Thoracic aorta (tissue), 2 donors: ENCODE measurements at places on chromosomes 4 and X.

DNA sequence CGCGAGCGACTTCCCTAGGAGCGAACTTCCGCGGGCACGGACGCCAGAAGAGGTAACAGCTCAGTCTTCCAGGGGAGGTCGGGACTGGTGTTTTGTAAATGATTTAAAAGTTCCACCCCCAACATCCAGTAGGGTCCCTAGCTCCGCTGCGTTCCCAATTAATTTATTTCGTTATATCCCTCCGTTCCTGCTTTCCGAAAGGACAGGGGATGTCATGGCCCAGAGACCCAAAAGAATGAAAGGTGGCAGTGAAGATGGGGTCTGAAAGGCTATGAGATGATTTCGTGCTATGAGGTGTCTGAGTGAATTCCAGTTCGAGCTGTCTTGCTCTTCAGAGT is 373 bp upstream of the SMIM43 start:
- DNase-seq, result no peak

DNA sequence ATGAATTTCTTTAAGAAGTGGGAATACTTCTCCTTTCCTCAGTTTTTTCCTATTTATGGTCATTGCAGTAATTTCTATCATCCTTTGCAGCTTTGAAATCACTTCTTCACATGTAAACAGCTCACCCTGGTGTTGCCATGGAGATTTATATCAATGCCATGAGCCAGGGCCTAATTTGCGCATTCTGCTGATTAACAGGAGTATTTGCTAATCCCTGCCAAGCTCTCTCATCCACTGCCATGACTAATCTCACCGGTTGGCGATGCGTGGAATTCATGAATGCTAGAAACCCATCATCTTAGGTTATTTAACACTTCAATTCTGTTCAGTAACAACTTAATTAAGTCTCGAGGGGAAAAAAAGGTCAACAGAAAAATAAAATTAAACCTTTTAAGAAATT is 11.8 kb upstream of the FGF13 start:
- DNase-seq, result no peak

DNA sequence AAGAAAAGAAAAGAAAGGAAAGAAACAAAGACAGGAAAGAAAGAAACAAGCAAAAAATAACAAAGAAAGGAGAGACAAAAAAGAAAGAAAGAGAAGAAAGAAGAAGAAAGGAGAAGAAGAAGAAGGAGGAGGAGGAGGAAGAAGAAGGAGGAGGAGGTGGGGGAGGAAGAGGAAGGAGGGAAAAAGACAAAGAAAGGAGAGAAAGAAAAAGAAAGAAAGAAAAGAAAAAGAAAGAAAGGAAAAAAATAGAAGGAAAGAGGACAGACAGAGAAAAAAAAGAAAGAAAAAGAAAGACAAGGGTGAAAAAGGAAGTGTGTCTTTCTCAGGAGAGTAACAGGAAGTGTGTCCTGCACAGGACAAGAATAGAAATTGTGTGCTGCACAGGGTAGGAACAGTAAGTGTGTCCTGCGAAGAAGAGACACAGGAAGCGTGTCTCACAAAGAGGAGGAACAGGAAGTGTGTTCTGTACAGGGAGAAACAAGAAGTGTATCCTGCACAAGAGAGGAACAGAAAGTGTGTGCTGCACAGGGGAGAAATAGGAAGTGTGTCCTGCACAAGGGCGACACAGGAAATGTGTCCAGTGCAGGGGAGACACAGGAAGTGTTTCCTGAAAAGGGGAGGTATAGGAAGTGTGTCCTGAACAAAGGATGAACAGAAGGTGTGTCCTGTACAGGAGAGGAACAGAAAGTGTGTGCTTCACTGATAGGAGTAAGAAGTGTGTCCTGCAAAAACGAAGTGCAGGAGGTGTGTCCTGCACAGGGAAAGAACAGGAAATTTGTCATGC is 101.2 kb downstream of the ARSF start:
- no peak for DNase-seq

DNA sequence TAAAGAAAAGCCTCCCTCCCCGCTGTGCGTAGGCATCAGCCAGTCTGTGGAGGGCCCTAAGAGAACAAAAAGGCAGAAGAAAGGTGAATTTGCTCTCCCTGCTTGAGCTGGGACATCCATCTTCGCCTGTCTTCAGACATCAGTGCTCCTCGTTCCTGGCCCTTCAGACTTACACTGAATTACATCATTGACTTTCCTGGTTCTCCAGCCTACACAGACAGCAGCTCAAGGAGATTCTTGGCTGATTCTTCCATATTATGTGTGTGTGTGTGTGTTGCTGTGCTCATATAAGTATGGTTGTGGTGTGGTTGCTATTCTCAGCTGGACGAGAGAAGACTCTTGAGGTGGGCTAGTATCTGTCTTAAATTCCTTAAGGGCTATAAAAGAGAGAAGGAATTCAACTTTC is 35.5 kb upstream of the CD99L2 start:
- DNase-seq, result no peak

DNA sequence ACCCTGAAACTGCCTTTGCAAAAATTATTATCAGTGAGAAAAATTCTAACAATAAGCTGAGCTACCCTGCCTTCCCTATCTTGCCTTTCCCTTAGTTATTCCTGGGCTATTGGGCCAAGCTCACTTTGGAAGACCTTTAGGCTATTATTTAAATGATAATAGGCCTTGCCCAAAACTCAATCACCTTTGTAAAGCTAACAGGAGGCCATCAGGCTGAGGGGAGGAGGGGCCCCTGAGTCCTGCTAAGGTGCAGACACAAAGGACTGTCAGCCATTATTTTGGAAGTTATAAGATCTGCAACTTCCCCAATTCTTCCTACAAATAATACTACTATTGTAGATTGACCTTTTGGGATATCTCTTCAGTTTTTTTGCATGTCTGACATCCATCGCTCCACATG is 278.8 kb upstream of the DIAPH2 start:
- DNase-seq, result no peak

DNA sequence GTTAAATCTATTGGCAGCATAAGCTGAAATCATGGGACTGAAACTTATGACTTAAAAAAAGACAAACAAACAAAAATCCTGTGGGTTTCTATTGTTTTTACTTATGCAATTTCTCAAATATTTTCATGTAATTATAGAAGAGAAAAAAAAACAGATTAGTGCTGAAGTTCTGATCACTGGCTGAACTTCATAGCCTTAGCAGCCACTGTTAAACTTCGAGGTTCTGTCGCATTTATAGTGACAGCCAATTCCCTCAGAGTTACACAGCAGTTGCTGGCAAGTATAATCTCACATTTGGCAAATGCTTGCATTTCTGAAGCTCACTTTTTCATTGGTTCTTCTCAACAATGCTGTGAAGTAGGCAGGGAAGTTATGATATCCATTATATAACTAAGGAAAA is 748.9 kb upstream of the MAGEB2 start:
- DNase-seq, result no peak

DNA sequence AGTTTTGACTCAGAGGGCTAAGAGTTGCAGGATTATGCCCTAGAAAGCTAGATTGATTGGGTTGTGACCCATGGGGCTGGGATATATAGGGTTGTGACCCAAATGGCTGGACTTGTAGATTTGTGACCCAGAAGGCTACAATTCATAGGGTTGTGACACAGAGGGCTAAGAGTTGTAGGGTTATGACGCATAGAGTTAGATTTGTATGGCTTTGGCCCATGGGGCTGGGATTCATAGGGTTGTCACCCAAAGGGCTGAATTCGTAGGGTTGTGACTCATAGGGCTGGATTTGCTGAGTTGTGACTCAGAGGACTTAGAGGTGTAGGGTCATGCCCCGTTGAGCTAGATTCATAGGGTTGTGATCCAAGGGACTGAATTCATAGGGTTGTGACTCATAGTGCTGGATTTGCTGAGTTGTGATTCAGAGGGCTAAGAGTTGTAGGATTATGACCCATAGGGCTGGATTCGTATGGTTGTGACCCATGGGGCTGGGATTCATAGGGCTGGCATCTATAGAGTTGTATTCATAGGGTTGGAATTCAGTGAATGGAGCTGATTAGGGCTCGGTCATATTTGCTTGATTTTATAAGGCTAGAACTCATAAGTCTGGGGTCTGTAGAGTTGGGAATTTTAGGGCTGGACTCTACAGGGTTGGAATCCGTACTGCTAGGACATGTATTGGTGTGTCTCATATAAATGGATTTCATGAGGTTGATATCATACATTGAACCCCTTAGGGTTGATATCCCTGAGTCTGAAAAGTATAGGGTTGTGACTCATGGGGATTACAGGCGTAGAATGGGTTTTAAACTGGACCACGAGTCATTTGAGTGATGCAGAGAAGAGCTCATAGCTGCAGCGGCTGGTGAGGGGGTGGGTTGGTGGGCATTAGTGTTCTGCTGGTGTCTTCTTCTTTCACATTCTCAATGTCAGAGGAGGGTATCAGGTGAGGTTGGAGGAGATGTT is 125.7 kb downstream of the CRLF2 start:
- no peak for DNase-seq

DNA sequence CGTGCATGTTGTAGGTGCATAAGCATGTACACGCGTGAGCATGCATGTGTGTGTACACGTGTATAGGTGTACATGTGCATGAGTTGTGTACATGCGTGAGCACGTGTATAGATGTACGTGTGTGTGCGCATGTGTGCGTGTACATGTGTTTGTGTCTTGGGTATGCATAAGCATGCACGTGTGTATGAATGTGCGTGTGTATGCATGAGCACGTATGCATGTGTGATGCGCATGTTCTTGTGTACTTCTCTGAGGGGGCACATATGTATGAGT is 9.0 kb downstream of the NAT8L start:
- no peak for DNase-seq

DNA sequence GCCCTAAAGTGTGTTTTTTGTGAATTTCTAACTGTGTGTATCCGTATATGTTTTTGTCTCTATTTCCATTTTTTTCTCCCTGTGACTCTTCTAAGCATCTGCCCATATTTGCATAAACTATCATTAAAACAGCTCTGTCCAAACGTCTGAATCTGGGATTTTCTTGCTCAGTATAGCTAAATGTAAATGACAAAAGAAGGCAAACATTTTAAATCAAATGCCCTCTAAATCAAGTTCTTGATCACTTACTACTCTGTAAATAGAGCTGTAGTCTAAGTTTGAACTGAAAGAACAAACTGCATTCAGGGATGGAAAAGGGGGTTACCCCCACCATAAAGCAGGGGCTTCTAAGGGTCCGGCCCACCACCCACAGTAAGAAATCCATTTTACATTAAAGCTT is 432.0 kb upstream of the FAM241A start:
- DNase-seq, result no peak
